Activated CD4-positive, alpha-beta T cell treated with anti-CD3 and anti-CD28 coated beads, Interleukin-2, Interleukin-6, amounts not matched to agents 100 ng/mL and 50 ng/mL, durations not matched to agents 16 hours and 8 hours (primary cell): ENCODE measurements at places on chromosomes 7 and 10.

DNA sequence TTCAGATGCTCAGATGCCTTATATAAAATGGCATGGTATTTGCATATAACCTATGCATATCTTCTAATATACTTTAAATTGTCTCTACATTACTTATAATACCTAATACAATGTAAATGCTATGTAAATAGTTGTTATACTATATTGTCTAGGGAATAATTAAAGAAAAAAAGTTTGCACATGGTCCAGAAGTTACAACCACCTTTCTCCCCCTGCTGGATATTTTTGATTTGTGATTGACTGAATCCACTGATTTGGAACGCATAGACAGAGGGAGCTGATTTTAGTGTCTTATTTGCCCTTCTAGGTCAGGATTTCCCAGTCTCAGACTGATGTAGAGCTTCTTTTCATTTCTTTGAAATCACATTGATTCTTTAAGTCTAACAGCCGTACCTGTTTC lies 31.8 kb downstream of the MDFIC start:
- no peak for DNase-seq

GRCh38 chr7:147611431-147611830 lies 979.1 kb upstream of the C7orf33 start:
- no peak for DNase-seq

GRCh38 chr10:124545351-124546054 lies 83.9 kb downstream of the LHPP start:
- DNase-seq, result no peak

- DNase-seq, result no peak
Measured at GRCh38 chr10:58797356-58797755, 284.7 kb downstream of the BICC1 start.

GRCh38 chr7:29626730-29627129 lies 63.1 kb downstream of the PRR15 start:
- DNase-seq, result no peak

DNA sequence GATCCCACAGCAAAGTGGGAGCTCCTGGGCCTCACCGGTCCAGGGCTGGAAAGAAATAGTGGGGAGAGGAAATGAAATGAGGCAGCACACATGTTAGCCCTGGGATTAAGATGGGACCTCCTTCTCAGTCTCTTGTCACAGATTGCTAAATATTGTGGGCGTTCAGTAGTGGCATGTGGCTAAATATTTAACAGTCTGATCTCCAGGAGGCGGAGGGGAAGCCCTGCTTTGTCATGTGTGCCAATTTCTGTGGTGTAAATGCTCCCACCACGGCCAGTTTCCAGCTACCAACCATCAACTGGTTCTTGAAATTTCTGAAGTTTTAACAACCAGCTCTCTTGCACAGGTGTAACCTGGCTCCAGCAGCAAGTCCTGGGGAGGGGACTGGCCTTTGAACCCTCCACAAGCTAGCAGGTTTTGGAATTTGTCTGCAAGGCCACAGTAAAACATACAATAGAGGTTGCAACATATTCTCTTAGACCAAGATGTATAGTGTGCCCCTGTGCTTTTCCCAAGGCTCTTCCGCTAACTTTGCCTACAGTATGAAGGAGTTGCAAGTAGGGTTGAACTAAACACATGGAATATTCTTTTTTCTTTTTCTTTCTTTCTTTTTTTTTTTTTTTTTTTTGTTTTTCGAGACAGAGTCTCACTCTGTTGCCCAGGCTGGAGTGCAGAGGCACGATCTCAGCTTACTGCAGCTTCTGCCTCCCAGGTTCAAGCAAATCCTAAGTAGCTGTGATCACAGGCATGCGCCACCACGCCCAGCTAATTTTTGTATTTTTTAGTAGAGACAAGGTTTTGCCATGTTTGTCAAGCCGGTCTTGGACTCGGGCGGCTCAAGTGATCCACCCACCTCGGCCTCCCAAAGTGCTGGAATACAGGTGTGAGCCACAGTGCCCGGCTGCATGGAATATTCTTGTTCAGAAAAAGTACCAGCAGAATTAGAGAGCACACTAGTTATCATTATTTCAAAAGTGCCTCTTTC lies 103.1 kb upstream of the PCBD1 start:
- no peak for DNase-seq

DNA sequence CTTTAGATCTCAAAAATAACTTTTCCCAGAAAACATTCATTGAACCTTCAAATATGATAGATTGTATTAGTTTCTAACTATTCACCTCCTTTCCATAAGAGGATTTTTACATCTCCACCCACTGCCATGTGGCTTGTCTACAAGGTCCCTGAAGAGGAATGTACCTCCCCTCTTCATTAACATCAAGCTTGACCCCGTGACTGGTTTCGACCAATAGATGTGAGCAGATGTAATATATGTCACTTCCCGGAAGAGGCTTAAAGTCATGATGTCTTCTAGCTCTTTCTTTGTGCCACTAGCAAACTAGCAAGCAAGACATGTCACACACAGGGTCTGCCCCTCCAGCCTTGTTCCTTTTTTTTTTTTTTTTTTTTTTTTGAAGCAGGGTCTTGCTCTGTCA lies 6.9 kb downstream of the BAZ1B start:
- no peak for DNase-seq

GRCh38 chr7:77531038-77531437 lies 6.1 kb upstream of the PTPN12 start:
- DNase-seq, result no peak

GRCh38 chr7:149245244-149245643 lies 5.8 kb downstream of the ZNF212 start:
- DNase-seq, result peak; percentile 76

GRCh38 chr7:116836911-116837310 lies 25.5 kb upstream of the CAPZA2 start:
- DNase-seq, result no peak

- DNase-seq, result no peak
Measured at GRCh38 chr10:99631496-99631895, 11.3 kb upstream of the SLC25A28 start.

GRCh38 chr7:81245353-81245752 lies 326.5 kb upstream of the SEMA3C start:
- no peak for DNase-seq

GRCh38 chr7:1473864-1474512 lies 14.7 kb upstream of the MICALL2 start:
- peak; percentile 91 for DNase-seq

GRCh38 chr10:6351495-6351894 lies 148.8 kb downstream of the PFKFB3 start:
- no peak for DNase-seq

DNA sequence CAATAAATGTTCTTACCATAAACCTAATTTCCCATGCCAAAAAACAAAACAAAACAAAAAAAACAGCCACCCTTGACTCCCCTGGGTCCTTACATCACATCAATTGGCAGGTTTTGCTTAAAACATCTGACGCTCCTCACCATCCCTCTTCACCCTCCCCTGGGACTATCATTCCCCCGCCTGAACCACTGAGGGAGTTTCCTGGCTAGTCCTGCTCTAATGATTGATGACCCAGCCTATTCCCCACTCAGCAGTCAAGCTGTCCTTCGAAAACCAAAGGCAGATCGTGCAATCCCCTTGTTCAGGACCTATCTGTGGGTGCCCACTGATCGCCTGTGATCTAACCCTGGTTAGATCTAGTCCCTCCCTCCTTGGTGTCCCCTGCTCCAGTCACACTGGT lies 11.2 kb upstream of the FRMPD2 start:
- no peak for DNase-seq

DNA sequence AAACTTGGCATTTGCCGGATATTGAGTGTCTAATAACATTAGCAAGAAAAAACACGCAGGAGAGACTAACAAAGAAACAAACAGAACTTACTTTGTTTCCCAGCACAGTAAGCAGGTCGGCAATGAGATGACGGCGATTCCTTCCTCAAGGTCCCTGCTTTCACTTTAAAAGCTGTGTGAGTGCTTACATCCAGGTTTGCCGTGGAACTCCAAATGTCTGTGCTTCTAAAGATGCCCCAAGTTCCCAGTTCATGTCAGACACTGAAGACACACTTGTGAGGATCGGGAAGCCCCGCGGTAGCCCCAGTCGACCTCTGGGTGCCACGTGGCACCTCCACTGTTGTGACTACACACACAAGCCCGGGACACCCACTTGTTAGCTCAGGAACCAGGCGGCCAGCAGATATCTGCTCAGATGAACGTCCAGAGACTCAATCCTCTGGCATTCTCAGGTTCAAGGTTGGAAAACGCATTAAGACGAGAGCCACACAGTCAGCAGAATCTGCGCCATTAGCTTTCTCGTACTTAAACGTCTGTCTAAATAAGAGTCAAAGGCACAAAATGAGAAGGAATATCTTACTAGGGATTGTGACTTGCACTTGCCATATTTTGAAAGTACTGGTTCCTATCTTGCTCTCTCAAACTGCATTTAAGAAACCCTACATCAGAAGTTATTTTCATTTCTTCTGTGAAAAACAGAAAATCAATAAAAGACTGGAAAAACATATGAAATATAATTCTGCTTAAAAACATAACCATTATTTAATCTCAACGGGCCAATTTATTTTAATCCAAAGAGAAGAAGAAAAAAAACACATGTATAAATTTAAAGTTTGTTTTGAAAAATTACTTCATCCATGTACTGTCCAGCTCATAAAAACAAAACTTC lies 207.6 kb upstream of the KLF14 start:
- peak; percentile 37 for DNase-seq

DNA sequence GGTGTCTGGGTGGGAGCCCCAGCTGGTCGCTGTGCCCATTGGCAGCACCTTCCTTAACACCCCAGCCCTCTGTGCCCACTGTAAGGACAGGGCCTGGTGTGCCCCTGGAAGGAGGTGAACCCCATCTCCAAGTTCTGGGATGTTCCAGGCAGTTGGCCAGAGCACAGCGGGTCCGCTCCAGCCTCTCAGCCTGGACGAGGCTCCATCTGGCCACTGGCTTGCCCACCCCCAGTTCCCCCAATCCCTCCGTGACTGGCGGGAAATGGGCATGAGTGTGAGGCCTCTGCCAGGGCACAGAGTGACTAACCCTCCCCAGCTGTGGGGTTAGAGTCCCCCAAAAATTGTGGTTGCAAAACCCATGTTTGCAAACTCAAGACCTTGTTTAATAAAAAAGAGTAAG lies 15.6 kb downstream of the GRIFIN start:
- no peak for DNase-seq

GRCh38 chr7:92847305-92847704 lies 10.9 kb upstream of the CDK6 start:
- DNase-seq, result peak; percentile 65

DNA sequence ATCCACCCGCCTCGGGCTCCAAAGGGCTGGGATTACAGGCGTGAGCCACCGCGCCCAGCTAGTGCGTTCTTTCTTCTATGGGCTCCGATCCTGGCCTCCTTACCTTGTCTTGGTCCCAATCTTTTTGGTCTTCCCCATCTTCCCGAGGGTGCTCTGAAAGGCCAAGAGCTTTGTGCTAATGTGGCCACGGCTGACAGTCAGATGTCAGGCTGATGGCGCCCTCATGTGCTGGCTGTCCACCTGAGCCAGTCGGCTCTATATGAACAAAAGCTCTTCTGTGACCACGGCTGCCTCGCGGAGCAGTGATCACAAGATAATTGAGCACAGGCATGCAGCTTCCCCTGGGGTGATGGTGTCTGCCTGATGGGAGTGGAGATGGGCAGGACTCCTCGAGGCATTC lies 11.0 kb upstream of the AHCYL2 start:
- peak; percentile 14 for DNase-seq

DNA sequence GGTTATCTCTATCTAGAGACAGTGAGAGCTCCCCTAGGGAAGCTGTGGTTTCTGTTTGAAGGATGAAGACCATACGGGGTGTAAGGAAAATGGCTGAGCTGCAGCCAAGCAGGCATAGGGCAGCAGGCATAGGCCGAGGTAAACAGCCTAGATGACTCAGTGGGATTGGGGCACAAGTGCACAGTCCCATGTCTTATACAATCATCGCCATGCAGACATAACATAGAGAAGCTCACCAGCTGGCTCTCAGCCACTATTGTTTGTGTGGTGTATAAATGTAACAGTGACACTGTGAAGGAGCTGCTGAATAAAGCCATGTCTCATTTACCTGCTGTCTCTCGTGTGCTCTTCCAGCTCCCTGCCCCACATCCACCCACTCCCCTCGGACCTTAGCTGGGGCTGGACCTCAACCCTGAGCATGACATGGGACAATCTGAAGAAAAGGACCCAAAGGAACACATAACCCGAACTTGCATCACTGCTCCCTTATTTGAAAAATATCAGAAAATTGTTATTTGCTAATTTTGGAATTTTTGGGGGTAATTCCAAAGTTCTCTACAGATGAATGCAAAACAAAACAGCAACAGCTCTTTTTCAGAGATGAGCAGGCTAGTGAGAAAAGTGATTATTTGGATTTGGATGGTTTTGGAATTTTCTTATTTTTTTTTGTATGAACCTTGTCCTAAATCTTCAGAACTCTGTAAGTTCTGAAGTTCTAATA lies 582.7 kb downstream of the REEP3 start:
- DNase-seq, result no peak

DNA sequence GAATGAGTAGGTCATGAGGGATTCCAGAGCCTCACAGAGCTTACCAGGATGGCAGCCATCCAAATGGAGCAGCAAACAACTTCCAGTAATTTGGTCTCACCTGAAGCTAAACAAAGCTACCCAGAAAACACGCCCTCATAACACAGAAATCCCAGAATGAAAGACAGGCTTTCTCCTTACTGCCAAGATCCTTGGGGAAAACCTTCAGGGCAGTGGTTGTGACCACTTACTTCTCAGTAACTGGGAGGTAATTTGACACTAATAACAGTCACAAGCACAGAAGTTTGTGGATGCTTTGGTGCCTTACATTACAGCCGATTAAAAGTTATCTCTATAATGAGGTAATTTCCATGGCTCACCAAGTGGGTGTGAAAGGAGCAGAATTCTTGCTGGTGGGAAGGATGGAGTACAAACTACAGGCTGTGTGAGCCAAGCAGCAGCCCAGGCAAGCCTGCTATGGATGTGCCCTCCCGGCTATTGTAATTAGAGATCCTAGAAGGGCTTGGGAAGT lies 10.4 kb downstream of the WDR91 start:
- no peak for DNase-seq

DNA sequence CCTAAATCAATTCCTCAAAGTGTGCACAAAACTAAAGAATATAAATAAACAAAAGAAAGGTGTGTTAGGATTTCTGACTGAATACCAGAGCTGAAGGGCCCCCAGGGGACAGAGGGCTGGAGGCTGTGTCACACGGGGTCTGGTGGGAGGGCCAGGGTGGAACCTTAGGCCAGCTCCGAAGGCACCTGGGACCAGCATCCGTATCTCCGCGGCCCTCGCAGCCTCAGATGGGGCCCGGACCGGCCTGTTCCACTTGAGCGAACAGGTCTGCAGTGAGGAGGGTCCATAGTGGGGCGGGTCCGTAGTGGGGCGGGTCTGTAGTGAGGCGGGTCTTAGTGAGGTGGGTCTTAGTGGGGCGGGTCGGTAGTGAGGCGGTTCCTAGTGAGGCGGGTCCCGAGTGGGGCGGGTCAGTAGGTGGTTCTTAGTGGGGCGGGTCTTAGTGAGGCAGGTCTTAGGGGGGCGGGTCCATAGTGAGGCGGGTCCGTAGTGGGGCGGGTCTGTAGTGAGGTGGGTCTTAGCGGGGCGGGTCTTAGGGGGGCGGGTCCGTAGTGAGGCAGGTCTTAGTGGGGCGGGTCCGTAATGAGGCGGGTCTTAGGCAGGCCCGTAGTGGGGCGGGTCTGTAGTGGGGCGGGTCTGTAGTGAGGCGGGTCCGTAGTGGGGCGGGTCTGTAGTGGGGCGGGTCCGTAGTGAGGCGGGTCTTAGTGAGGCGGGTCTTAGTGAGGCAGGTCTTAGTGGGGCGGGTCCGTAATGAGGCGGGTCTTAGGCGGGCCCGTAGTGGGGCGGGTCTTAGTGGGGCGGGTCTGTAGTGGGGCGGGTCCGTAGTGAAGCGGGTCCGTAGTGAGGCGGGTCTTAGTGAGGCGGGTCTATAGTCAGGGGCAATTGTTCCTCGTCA lies 15.1 kb downstream of the GPR146 start:
- peak; percentile 23 for DNase-seq

GRCh38 chr10:94316560-94316959 lies 46.2 kb downstream of the NOC3L start:
- no peak for DNase-seq
